ENCODE measurements at places on chromosomes 3 and 15.

GRCh38 chr3:172846103-172846561 lies 95.6 kb downstream of the ECT2 start:
- DNase-seq: no peak

- DNase-seq: no peak
Observed at GRCh38 chr15:68316061-68316804, 38.7 kb downstream of the FEM1B start.

DNA sequence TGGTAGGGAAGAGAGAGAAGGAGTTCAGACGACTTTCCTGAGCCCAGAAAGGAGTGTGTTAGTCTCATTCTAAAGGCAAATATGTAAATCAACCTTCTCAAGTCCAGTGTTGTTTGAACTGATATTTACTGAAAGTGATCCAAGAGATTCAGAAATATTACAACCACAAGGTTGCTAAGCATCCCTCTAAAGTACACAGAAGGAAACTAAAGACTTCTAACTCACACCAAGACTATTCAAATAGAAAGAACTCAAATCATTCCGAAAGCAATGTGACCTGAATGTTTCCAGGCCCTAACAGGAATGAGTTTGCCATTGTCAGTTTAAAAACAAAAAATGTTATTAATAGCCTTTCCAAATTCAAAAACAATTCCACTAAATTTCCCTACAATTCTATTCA lies 56.9 kb upstream of the VGLL3 start:
- no peak for DNase-seq

- no peak for DNase-seq
Observed at GRCh38 chr3:102162251-102162650, 272.6 kb upstream of the ZPLD1 start.

- peak; percentile 49 for DNase-seq
Observed at GRCh38 chr3:100401674-100402041, 319 bp downstream of the LNP1 start.

- DNase-seq: no peak
Observed at GRCh38 chr15:41256577-41257038, 25.5 kb downstream of the CHP1 start.

DNA sequence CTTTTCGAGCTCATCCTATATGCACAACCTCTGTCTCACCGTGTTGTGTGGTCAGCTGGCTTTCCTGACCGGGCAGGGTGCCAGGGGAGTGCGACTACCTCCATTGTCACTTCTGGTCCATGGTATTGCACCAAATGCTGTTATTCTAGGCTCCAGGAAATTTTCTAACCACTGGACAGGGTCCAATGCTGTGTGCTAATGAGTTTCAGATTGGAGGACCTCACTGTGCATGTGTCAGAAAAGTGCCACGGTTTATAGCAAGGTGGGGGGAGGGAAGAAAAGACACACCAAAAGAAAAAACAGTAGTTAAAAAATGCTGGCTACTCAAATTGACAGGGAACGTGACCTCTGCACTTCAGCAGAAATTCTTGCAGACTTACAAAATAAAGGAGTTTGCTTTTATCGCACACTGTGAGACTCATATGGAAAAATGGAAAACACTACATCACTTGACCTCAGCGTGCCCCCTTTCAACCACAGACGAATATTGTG lies 480.1 kb downstream of the FOXP1 start:
- no peak for DNase-seq

GRCh38 chr15:65254356-65254755 lies 32.3 kb downstream of the PARP16 start:
- no peak for DNase-seq

GRCh38 chr15:63605816-63606215 lies 8.6 kb downstream of the FBXL22 start:
- DNase-seq: no peak

DNA sequence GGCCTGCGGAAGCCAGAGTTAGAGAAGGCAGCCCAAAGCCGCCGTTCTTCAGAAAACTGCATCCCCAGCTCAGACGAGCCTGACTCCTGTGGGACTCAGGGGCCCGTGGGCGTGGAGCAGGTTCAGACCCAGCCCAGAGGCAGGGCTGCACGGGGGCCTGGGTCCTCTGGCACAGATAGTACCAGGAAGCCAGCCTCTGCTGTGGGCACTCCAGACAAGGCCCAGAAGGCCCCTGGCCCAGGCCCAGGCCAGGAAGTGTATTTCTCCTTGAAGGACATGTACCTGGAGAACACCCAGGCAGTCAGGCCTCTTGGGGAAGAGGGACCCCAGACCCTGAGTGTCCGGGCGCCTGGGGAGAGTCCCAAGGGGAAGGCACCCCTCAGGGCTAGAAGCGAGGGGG lies 23.1 kb downstream of the ALPK3 start:
- DNase-seq: no peak

- no peak for DNase-seq
Observed at GRCh38 chr15:91921188-91921842, 67.8 kb downstream of the SLCO3A1 start.

DNA sequence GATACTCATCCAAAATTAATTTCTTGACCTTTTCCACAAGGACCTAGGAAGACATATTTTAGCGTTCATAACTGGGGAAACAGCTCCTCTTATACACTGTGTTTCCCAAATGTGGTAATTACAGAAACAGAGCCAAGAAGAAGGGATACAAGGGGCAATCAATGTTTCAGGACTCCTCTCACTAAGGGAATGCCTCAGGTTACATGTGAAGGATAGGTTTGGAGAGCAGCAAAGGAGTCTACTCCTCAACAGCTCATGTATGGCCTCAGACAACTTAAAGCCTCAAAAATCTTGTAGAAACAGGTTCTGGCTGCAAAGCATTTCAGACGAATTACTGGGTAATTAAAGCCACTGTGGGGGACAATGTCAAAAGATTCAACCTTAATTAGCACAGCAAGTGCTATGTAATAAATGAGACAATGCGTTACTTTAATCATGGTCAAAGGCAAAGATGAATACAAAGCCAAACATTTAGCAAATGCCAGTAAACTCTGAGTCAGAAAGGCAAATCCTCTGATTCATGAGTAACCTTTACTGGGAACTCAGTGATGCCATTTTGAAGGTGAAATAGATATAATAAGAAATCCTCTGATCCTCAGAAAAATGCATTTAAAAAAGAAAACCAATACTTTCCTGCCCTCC lies 1111.2 kb downstream of the TUSC7 start:
- DNase-seq: no peak

DNA sequence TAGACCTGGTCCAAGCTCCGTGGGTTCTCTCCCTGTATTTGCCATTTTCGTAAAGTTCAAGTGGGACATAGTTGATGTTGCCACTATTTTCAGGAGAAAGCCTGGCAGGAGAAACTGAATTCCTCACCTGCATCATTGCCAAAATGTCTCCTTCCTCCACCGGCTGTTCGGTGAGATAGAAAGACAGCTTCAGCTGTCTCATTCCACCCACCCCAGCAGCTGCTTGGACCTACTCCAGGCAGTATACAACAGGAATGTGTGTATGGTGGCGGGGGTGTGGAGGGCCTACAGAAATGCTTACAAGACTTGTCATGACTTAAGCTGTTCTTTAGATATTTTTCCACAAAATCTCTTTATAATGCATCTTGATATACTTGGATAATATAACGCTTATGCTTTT lies 132.7 kb upstream of the RAP2B start:
- DNase-seq: no peak

DNA sequence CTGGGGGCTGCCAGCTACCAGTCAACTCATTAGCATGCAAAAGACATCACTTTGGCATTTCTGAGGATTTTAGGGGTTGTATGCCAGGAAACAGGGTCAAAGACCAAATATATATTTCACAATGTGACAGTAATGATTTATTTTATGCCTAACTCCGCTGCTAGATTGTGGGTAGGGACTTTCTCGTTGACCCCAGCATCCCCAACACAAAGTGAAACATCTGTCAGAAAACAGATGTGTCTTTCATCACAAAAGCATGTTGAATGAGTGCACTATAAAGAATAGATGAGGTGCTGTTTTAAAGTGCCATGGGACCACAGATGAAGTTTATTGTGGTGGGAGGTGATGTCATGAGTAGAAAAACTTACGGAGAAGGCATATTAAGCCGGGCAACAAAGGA lies 59.7 kb downstream of the ITPR1 start:
- no peak for DNase-seq

- no peak for DNase-seq
Observed at GRCh38 chr3:122714273-122714672, 33.6 kb downstream of the PARP14 start.

- no peak for DNase-seq
Observed at GRCh38 chr3:48835650-48836366, 11.9 kb downstream of the PRKAR2A start.

DNA sequence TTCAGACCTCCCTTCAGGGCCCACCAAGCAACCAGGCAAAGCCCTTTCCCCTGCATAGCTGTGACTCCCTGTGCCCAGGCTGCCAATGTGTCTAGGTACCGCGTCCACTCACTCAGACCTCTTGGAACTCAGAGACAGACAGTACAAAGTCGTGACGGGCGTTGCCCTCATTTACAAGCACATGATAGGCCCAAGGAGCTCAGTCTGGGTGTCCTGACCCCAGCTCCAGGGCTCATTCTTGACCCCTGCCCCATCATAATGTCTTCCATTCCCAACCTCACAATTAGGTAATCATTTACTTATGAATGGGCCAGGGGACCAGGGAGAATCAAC lies 56.0 kb downstream of the KLF13 start:
- no peak for DNase-seq

DNA sequence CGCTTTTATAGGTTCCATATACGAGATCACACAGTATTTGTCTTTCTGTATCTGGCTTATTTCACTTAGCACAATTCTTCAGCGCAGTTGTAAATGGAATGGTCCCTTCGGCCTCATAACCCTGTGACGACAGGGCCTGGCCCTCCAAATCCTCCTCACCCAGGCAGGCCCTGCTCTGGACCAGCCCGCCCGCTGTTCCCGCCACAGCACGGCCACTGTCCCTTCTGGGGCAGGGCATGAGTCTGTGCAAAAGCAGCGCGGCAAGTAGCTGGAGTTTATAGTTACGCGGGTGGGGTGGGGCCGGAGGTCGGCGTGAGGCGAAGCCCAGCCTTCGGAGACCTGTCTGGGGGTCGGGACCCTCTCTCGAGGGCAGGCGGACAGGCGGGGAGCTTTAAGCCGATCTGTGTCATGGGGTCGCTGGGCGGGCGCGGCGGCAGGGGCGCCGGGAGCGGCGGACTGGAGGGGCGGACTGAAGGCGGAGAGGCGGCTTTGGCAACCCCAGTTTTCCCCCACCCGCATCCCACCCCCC lies 543 bp downstream of the ARPIN start:
- DNase-seq: no peak

DNA sequence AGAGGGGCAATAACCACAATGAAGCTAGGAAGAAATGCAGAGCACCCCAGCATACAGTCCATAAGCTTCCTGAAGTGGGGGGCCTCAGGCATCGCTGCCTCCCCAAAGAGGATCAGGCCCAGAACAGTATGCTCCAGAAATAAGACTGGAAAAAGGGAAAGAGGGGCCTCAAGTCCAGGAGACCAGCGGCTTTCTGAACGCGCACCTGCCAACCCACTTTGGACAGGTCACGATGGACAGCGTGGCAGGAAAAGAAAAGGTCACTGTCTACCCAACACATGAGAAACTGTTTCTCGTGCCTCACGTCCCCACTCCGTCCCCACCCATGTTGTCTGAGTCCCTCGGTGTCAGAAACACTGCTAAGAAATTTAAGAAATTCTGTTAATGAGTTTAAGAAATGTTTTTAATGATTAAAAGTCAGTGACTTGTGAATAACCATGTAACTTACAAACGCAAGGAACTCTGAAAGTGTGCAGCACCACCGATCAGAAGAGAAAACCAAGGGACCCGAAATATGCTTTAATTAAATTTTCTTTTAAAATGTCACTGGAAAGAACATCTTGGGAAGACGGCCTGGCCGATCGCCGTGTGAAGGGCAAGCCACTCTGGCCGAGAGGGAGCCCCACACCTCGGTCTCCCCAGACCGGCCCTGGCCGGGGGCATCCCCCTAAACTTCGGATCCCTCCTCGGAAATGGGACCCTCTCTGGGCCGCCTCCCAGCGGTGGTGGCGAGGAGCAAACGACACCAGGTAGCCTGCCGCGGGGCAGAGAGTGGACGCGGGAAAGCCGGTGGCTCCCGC lies 1.7 kb upstream of the PPARG start:
- DNase-seq: no peak

- DNase-seq: peak; percentile 59
Observed at GRCh38 chr3:119195911-119196310, 22.5 kb downstream of the UPK1B start.

DNA sequence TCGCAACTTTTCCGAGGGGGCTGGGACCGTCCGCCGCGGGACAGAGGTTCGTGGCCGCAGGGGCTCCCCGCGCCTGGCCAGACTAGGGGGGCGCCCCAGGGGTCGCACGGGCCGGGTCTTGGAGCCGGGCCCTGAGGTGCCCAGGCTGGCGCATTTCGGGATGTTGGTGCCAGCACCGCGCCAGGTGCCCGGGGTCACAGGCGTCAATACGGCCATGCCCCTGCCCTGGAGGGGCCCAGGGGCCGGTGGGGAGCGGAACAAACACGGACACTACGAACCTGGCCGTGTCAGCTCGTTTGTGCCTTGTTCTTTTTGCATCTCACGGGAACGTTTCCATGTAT lies 366 bp downstream of the TM6SF1 start:
- no peak for DNase-seq

- DNase-seq: no peak
Observed at GRCh38 chr15:76964157-76964556, 30.8 kb upstream of the PSTPIP1 start.

DNA sequence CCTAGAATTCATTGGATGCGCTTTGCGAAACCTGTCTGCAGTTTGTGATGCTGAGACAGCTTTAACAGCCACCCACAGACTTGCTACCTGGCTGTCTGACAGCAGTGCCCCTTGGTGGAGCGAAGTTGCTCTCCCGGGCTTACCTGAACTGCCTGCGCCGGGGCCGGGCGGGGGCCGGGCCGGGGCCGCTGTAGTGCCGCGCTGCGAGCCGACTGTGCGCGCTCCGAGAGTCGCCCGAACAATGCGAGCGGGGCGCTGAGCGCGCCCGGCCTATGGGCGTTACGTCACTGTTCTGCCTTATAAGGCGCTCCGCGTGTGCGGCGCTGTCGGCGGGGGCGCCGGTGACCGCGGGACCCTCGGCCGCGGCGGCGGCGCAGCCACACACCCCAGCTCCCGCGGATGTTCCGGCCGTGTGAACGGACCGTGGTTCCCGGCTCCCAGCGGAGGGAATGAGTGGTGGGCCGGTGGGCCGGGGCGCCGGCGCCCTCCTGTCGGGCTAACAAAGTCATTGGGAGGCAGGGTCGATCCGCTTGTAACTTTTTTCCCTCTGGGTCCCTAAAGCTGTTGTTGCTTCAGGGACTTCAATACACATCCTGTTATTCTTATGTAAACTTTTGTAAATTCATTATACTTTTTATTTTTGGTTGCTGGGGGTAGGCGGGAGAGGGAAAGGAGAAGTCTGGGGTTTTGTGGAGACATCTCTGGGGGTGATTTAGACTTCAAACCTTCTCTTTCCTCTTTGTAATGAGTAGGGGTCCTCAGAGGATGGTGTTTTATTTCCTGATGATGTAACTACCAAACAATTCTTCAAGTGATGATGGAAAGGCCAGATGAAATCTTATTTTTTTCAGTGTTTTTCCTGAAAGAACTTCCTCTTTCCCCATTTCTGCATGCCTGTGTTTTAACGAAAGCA lies 58.5 kb downstream of the CMSS1 start:
- peak; percentile 56 for DNase-seq
